LHCN-M2 (cell line): ENCODE measurements at places on chromosomes 7 and 10. TPM values are rescaled to one million over a fixed set of nuclear protein-coding genes. Genes with fewer than 3 reads are reported as not detected.

- DNase-seq = no peak
These were observed 24.0 kb downstream of the PKD1L1 start for GRCh38 chr7:47924266-47924665.

DNA sequence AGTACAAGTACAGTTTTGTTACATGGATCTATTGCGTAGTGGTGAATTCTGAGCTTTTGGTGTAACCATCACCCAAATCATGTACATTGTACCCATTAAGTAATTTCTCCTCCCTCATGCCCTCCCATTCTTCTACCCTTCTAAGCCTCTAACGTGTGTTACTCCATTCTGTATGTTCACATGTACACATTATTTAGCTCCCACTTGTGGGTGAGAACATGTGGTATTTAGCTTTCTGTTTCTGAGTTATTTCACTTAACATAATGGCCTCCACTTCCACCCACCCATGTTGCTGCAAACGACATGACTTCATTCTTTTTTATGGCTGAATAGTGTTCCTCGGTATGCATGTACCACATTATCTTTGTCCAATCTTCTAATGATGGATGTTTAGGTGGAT lies 251.3 kb downstream of the CAMK1D start:
- DNase-seq = no peak

DNA sequence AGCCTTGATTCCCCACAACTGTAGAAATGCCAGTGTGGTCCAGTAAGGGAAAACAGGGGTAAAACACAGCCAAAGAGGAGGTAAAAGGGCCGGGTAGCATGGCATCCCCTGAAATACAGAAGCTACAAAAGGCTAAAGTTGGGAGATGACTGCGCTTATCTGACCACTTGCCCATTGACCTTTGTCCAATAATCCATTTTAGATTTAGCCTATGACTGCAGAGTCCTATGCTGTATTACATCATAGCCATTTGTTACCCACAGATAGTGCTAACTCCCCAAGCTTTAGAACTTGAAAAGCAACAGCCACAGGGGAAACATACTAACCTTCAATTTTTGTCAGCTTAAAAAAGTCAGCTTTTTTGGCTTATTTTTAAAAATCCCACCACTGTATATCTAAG lies 26.2 kb downstream of the MTPN start:
- no peak for DNase-seq

- DNase-seq = no peak
These were observed 56.9 kb downstream of the CTBP2 start for GRCh38 chr10:125103466-125103865.

GRCh38 chr10:89466599-89467035 lies 52.2 kb downstream of the IFIT5 start:
- DNase-seq = peak; percentile 63

- no peak for DNase-seq
These were observed 281.3 kb downstream of the GPR158 start for GRCh38 chr10:25455980-25456567.

- peak; percentile 57 for DNase-seq
These were observed 129.8 kb upstream of the PPP1R3A start for GRCh38 chr7:114048386-114049235.

DNA sequence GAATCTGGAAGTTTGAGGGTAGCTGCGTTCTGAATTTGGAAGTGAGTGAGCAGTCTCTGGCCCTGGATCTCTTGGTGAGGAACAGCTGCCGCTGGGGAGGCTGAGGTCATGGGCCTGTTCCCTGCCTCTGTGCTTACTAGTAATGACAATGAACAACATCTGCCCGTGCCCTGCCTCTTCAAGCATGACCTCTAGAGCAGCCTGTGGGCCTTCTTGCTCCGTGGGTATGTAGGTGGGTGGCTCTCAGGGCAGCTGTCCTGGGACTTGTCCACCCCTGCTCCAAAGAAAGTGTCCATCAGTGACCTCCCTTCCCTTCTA lies 186.2 kb downstream of the CXCL12 start:
- DNase-seq = peak; percentile 70

GRCh38 chr7:141999058-141999623 lies 3.5 kb downstream of the MGAM start:
- no peak for DNase-seq

DNA sequence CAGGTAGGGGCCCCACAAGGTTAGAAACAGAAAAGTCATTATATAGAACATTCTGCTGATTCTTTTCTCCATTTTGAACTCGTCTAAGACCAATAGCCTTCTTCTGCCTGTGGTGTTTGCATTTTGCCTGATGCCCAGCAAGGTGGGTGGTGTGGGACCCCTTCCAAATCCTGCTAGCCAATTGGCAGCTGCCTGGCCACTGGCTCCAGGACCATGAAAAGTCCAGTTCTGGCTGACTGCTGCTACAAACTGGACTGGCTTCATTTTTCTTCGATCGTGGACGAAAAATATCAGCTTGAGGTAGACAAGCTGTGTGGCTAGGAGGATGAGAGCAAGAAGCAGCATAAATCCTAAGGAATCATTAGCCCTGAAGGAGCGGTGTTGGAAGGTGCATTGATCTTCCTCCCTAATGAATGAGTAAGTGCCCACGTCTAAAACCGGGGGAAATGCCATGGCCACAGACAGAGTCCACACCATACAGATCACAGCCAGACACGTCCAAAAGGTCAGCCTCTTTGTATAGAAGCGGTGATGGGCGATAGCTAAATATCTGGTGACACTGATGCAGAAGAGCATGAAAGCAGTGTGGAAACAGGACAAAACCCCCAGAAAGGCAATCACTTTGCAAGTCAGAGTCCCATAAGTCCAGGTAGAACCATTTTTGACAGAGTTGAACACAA lies 2.7 kb downstream of the GPR85 start:
- DNase-seq = no peak

- DNase-seq = no peak
These were observed 80.5 kb downstream of the KCNMA1 start for GRCh38 chr10:77556990-77557601.

- no peak for DNase-seq
These were observed 144.1 kb downstream of the SRPK2 start for GRCh38 chr7:105244594-105244993.

DNA sequence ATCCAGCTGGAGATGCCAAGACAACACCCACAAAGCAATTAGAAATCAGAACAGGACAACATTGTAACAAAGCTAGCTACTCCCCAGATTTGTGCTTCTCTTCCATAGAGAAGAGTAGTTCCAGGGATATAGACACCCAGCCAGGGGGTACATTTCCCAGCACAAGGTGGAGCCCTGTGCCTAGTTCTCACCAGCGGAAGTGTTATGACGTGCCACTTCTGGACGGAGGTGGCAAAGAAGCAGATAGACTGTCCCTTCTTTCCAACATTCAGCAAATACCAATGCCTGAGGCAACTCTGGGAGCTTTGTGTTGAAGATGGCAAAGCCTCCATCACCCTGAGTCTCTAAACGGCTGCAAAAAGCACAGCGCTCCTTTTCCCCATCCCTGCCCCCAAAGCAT lies 23.4 kb upstream of the GSAP start:
- DNase-seq = peak; percentile 90

DNA sequence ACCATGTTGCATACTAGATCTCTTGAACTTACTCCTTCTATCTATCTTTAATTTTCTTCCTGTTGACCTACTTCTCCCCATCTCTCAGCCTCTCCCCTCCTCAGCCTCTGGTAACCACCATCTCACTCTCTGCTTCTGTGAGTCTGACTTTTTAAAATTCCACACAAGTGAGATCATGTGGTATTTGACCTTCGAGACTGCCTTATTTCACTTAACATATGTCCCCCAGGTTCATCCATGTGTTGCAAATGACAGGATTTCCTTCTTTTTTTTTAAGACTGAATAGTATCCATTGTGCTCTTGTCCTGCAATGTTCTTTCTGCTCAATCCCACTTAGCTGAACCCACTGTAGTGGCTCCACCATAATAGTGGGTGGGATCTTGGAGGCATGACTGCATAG lies 51.4 kb upstream of the DNAJC1 start:
- peak; percentile 3 for DNase-seq

- DNase-seq = peak; percentile 99
These were observed 73.3 kb upstream of the RHEB start for GRCh38 chr7:151592868-151593486.

Gene NKX1-2
- not detected in 2 replicates for total RNA-seq

DNA sequence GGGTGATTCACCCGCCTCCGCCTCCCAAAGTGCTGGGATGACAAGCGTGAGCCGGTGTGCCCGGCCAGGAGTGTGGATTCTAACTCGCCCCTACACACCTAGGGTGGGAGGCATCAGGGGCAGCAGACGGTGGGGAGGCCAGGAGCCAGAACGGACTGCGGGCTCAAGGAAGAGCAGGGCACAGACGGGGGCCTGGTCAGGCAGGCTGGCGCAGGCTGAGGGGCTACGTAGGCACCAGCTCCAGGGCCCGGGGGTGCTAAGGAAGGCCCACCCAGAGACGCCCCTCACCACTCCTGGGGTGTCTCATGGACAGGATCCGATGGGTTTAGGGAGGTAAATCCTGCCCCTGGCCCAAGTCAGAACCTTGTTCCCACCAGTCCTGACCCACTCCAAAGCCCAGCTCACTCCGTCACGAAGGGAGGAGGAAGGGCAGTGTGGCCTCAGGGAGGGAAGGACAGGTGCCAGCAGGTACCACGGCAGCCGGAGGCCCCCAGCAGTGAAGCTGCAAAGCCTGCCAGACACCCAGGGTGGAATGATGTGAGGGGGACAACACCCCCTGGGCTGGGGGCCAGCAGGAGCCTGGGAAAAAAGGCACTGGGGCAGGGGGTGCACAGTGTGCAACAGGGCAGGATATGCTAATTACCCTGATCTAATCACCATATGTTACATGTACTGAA lies 251.4 kb downstream of the MAD1L1 start:
- DNase-seq = no peak

DNA sequence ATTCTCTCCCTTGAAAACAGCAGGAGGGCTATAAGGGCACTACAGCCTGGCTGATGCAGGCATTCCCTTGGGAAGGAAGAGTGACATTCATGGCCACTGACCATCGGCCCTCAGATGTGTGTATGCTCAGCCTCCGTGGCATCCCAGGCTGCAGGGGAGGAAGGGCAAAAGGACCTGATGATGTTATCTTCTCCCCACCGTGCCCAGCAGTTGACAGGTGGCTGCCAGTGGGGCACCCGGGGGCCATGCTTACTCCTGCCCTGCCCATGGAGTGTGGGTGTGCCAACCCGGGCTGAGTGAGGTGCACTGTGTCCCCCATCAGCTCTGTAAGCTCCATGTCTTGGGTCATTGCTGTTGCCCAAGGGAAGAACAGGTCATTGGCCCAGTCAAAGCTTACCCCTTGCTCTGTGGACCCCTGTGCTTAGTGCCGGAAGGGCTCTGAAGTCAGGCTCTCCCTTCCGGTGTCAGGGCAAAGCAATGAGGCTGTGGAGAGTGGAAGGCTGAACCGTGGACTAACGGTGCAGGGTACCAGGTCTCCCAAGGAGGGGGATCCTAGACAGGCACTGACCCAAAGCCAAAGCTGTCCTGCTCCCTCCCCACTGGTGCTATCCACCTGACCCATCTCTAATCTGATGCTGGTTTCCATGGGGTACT lies 92.2 kb downstream of the CCDC3 start:
- DNase-seq = no peak

- DNase-seq = no peak
These were observed 38.1 kb upstream of the CDHR3 start for GRCh38 chr7:105924945-105925344.

GRCh38 chr7:12861070-12861469 lies 173.6 kb downstream of the ARL4A start:
- DNase-seq = no peak

Gene SPDYE17
- total RNA-seq = not detected in 2 replicates

DNA sequence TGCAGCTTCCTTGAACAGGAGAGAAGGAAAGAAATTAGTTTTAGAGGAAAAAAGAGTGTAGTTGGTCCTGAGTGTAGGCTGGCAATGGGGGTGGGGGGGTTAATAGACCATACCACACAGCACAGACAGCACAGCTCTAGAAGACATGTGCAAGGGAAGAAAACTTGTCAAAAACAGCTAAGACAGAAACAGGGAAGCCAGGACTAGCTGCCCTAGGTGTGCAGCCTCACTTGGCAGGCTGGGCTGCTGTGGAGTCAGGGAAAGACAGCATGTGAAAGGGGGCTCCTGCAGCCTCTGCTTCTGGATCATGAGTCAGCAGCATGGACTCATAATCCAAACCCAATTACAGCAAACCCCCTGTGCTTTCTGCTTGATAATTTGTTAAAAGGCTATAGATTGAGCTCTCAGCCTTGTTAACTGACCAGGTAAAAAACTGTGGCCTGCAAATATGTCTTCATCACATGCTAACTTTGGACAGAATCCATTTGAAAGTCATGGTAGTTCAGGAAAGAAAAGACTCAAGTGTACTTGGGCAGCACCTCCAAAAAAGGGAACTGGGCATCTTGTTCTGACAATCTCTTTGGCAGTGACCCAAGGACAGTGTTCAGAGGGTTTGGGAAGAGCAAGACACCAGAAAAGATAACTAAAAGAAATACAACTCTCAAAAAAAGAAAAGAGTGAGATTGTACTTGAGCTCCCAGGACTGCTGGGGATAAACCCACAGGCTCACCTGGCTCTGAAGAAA lies 142.2 kb upstream of the VWC2 start:
- DNase-seq = no peak

DNA sequence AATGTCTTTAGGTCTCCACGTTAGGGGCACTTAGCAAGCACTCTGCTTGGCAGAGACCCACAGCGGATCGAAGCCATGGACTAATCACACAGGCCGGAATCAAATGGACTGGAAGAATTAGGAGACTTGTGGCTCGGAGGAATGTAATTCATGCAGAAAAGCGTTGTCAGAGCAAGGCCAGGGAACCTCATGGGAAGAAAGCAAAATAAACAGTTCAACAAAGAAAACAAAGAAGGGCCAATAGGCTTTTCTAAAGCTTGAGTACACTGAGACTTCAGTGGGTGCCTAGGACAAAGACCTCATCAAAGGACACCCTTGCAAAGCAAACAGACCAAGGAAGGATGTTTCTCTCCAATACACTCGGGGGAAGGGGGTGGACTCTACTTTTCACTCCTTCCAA lies 171.1 kb downstream of the GLI3 start:
- no peak for DNase-seq

- DNase-seq = no peak
These were observed 4.6 kb upstream of the GDF10 start for GRCh38 chr10:47295411-47295810.

GRCh38 chr10:7185367-7185690 lies 225.5 kb downstream of the SFMBT2 start:
- no peak for DNase-seq

GRCh38 chr10:117896517-117896916 lies 150.2 kb downstream of the RAB11FIP2 start:
- DNase-seq = no peak

- DNase-seq = no peak
These were observed 294.8 kb downstream of the DOCK4 start for GRCh38 chr7:111911166-111911961.

GRCh38 chr10:114632869-114633715 lies 25.0 kb downstream of the ABLIM1 start:
- peak; percentile 91 for DNase-seq

DNA sequence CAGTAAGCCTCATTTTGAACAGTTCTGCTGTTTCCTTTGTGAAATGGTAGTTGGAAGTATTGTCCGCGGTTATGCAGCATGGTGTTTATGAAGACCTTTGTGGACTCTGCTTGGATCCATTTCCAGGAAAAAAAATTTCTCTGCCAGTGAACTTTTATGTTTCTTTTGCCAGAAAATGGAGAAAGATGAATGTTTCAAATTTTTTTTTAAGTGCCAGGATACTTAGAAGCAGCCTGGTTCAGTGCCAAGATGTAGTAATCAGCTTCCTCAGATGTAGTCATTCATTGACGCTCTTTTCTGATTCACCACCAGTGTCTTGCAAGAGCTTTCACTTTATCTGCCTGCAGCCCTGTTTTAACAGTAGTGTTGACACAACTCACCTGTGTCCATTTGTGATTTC lies 258.2 kb downstream of the SDK1 start:
- peak; percentile 93 for DNase-seq
